CD4-positive, alpha-beta T cell (primary cell): ENCODE measurements at places on chromosomes 1 and 21. TPM values are rescaled to one million over a fixed set of nuclear protein-coding genes. Genes with fewer than 3 reads are reported as not detected.

Gene WNT9A
- not detected for total RNA-seq

Gene RNU1-4
- total RNA-seq = 4,982 TPM

Gene E2F2
- total RNA-seq = 0.50 TPM

Gene SYCP1
- not detected for total RNA-seq

Gene FAF1
- total RNA-seq = 43.5 TPM

Gene OR2AK2
- 0.70 TPM for total RNA-seq

Gene SPRR2G
- not detected for total RNA-seq

Gene ANGPTL1
- total RNA-seq = not detected

- DNase-seq = no peak
Measured at GRCh38 chr21:42784276-42784675, 95.1 kb downstream of the WDR4 start.

GRCh38 chr1:67713057-67713846 lies 28.3 kb downstream of the GADD45A start:
- DNase-seq = no peak

GRCh38 chr21:38920631-38921398 lies 115.1 kb downstream of the ETS2 start:
- DNase-seq = no peak

GRCh38 chr1:12184008-12184681 lies 17.4 kb downstream of the TNFRSF1B start:
- DNase-seq = no peak

GRCh38 chr1:175186433-175187160 lies 6.0 kb downstream of the KIAA0040 start:
- no peak for DNase-seq

- no peak for DNase-seq
Measured at GRCh38 chr1:224767031-224767430, 150.9 kb downstream of the CNIH3 start.

DNA sequence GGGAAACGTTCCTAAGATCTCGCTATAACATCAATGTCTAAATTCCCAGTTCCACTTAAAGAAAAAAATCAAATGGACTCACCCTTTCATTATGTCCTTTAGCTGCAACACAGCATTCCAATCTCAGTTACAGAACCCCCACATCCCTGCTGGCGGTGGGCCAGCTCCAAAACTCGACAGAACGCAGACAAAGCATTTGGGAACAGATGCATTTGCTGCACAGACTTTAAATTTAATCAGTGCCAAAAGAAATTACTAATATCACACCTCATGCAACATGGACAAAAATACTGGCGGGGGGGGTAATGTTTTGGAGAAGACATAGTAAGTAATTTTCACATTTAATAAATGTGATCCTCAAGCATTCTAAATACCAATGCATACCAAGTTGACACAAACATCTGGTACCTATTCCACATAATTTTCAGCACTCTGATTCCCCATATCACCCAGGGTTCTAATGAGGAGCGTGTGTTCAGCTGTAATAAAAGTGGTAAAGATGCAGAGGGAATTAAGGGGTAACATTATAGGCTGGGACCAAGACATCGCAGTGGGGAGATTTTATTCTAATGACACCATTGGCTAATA lies 79.7 kb downstream of the TGFBR3 start:
- no peak for DNase-seq

- DNase-seq = no peak
Measured at GRCh38 chr1:5754817-5755551, 237.2 kb downstream of the NPHP4 start.

DNA sequence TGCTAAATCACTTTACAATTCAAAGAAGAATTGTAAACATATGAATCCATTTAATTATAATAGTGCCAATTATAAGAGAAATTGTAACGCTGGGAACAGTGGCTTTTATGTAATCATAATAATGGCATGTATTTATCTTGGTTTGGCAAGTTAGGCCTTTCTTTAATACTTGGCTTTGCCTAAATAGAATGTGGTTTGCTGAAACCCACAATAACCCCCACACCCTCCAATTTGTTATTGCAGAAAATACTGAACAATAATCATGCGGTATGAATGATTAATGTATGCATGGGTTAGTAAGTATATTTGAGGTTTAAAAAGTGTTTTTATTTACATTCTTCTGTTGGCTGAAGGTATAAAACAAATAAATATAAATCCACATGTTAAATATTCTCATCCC lies 138.2 kb downstream of the NFIA start:
- DNase-seq = no peak

DNA sequence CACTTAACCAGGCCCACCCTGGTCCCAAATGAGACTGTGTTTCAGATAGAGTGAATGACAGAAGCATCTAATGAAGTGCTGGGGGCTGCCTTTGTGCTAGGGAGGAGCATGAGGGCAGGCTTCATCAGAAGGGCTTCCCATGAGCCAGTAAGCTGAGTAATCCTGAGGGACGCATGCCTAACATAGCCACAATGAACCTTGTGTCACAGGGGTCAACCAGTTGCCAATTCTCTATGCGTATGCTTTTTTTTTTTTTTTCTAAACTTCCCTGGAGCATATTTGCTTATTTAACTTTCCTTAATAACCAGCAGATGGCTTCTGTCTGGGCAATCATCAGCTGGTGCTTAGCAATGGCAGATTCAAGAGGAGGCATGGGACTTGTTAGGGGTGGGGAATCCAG lies 25.5 kb upstream of the CYP2J2 start:
- no peak for DNase-seq

DNA sequence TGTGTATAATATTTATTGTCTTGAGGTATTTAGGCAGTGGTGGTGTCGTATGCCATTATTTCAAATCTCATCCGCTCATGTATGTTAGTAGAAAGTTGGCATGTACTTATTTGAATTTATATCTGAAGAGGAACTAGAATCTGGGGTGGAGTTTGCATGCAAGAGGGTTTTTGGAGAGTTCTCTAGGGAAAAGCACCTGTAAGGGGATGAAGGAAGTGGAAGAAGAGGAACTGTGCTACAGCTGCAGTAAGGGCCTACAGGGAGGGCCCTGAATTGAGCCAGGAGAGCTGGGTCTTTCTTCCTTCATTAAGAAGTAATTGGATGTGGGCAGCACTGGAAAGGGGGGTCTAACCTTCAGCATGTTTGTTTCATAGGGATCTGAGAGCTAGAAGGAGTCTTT lies 197.2 kb downstream of the HMCN1 start:
- no peak for DNase-seq
